ENCODE measurements at places on chromosomes 11 and 22.

DNA sequence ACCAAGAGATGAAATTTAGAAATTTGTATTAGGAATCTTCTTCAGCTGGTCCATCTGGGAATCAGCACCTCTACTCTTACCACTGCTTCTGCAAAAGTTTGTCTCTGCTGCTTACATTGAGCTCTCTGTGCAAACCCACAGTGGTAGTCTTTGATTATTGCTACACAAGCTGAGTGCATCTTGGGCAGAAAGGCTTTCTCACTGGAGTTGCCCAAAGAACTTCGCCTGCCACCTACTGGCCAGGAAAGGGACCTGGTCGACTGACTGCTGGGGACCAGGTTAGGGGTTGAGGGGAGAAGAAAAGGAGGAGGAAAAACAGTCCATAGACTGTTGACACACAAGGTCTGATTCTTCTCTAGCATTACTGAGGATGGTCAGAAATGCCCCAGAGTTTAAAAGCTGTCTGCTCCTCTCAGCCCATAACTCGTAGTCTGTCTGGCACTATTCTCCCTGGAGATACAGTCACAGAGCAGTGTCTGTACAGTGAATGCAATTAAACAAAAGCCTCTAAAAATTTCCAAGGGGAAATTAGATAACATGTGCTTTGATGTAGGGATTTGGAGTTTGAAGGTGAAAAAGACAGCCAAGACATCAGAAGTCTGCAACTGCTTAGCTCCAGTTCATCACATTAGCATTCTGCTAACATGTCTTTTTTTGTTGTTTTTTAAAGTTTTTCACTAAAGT is 215.0 kb upstream of the CTSC start:
- no peak for DNase-seq

DNA sequence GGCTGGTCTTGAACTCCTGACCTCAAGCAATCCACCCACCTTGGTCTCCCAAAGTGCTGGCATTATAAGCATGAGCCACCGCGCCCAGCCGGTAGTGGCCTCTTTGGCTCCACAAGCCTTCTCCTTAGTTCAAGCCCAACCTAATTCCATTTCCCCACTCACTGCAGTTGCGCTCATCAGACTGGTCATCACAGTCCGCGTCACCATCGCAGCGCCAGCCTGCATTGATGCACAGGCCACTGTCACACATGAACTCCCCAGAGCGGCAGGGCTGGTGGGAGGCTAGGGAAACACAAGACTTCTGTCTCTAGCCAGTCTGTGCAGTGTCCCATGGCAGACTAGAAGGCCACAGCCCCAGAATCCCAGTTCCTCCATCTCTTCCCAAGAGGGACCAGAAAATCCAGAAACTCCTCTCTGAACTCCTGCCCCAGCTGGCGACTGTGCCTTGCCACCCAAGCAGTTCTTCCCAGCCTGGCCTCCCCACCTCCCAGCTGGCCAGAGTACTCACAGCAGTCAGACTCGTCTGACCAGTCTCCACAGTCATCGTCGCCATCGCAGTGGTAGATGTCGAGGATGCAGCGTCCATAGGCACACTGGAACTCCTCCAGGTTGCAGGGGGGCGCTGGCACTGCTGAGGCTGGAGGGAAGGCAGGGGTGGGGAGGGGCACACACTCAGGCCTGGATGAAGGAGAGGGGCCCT is 19.8 kb downstream of the LRP4 start:
- no peak for DNase-seq

DNA sequence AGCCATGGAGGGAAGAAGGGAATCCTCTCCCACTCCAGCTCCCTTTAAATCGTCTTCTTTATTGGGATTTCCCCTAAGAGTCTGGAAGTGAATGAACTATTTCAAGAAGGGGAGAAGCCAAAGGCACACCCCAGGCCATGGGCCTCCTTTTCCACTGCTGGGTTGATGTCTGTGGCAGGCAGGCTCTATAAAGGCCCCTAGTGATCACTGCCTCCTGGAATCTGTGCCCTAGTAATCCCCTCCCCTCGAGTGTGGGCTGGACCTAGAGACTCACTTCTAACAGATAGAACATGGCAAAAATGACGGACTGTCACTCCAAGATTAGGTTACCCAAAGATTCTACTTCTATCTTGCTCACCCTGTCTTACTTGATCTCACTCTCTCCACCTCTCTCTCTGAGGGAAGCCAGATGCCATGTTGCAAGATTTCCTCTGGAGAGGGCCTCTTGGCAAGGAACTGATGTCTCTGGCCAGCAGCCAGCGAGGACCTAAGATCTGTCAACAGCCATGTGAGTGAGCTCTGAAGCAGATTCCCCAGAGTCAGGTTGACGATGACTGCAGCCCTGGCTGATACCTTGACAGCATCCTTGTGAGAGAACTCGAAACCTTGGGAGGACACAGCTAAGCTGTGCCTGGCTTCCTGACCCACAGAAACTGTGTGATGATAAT is 444.8 kb downstream of the SOX6 start:
- no peak for DNase-seq

DNA sequence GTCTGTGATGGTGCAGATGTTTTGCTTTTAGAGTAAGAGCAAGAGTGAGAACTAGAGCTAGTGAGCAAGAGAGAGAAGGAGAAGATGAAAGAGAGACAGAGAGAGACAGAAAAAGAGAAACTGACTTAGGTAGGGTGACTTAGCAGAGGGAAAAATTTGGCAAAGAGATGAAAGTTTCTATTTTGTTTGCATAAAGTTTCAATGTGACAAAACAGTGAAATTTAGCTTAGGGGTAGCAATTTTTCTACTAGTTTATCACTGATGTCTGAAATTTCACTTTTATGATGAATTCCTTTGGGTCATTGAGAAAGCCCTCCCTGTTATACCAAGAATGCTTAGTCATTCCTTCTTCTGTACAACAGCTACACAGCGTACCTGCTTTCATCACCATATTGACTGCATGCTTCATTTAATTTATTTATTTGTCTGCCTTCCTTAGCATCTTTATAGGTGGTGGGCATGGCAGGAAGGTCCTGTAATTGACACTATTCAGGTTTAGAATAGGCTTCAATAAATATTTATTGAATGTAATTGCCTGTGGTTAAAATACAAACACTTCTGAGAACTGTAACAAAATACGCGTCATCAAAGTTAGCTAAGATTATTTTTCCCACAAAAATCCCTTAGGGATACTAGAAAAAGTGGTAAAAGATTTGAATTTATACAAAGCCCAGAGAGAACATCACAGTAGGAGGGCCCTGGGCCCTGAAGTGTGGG is 19.9 kb upstream of the CTSC start:
- no peak for DNase-seq

DNA sequence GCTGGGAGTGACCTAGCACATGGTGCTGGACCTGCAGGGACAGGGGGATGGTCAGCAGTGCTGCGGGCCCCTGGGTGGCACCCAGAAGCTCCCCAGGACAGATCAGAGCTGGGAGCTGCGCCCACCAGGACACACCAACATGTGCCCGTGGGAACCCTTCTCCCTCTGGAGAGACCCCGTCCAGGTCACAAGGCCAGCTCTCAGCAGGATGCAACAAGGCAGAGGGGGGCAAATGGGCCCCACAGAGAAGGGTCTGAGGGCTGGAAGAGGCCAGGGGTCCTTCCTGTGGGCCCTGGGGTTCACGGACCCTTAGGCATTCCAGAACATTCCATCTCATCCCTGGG is 6.2 kb downstream of the DUSP8 start:
- no peak for DNase-seq

- DNase-seq, result no peak
Measured at GRCh38 chr11:124987096-124987495, 33.1 kb downstream of the CCDC15 start.

- no peak for DNase-seq
Measured at GRCh38 chr11:59216641-59217564, 4.2 kb upstream of the MPEG1 start.

DNA sequence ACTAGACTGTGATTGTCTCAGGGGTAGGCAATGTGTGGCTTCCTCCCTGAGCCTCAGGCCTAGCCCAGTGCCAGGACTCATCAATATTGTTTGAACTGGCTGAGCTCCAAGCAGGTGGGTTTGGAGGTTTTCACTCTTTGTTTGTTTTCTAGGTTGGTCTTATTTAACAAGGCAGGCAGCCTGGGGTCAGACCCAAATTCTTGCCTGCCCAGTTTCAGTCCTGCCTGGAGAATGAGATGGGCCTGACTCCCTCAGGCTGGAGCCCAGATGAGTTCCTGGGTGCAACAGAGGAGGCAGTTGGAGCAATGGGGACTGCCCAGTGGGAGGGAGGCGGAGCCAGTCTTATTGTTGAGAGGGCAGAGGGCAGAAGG is 28.3 kb upstream of the TP53I11 start:
- peak; percentile 46 for DNase-seq

GRCh38 chr11:2139123-2139521 is at the start of gene IGF2:
Gene IGF2, minus strand, starts transcription at chr11:2139389. Its CDS starts 3,866 bp downstream, at chr11:2135523.
- DNase-seq, result no peak

DNA sequence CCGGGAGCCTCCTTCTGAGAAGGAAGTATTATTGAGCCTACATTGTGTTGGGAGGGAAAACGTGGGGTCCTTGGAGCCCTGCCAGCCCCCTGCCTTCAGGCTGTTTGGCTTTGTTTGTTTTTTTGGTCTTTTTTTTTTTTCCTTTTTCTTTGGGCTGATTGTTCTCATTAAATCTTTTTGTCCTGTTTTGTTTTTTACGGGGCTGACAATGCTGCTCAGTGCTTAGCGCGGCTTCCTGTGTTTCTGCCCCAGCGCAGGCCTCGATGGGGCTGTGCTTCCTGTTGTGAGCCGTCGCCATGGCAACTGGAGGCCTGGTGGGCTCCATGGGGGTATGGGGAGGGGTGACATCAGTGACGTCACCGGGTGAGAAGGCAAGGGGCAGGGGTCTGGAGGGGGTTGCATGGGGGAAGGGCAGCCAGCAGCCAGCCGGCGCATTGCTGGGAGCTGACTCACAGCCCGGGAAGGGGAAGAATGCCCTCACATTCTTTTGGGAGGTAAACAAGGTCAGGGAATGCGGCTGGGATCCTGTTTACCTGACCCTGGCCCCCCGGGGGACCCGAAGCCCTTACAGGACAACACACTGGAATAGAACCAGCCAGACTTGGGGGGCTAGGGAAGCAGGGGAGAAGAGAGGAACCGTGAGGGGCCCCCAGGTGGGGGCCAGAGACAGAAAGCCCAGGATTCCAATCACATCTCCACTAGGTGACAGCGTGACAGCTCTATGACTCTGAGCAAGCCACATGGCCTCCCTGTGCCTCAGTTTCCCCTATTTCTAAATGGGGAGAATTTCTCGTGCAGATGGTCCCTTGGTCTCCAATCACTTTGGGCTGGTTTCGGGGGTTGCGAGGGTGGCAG is 22.2 kb upstream of the CBX7 start:
- DNase-seq, result no peak

DNA sequence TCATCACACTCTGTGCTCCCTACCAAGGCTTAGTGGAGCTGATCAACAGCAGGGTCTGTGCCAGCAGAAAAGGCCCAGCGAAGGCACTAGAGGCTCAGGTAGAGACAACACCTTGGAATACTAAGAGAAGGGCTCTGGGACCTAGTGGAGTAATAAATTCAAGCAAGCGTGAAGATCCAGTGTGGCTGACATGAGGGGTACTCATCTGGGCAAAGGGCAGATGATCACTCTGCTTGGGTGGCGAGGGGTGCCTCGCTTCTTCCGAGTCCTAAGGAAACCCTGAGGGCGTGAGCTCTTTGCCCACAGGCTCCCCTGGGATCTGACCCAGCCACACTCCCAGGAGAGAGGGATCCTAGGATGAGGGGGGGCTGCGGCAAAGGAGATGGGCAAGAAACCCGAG is 3.5 kb upstream of the TPBGL start:
- DNase-seq, result no peak

GRCh38 chr11:96162816-96163499 is 180.0 kb downstream of the MAML2 start:
- no peak for DNase-seq

DNA sequence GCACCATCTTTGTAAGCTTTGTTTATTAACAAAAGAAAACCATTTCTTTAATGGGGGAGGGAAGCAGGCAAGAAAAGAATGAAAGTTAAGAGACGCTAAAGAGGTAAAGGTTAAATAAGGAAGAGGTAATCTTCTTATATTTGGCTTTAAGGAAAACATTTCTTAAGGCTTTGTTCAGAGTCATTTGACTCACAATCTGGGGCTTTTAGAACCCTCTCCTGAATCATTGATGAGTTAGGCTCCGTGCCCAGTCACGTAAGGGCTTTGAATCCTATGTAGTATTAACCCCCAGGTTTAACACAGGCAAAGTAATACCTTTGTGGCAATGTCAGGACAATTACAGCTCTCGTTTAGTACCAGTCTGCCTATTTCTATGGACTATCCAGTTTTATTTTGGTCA is 26.1 kb downstream of the MADD start:
- DNase-seq, result peak; percentile 56

DNA sequence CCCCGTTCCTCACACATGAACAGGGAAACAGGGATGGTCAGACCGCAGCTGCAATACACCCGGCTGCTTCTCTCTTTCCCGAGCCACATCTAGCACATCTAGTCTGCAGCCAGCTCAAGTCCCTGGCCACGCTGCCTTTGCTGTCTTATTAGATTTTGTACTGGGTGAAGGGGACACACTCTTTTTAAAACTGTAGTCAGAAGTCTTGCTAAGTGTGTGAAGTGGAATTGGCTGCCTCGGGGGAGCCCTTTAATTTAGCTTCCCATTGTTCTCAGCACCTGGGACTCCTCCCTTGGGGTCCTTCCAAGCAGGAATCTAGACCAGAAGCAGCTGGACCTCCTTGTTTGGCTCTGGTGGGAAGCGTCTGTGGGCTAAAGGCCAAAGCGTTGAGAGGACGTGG is 420.0 kb downstream of the CTTN start:
- DNase-seq, result no peak

DNA sequence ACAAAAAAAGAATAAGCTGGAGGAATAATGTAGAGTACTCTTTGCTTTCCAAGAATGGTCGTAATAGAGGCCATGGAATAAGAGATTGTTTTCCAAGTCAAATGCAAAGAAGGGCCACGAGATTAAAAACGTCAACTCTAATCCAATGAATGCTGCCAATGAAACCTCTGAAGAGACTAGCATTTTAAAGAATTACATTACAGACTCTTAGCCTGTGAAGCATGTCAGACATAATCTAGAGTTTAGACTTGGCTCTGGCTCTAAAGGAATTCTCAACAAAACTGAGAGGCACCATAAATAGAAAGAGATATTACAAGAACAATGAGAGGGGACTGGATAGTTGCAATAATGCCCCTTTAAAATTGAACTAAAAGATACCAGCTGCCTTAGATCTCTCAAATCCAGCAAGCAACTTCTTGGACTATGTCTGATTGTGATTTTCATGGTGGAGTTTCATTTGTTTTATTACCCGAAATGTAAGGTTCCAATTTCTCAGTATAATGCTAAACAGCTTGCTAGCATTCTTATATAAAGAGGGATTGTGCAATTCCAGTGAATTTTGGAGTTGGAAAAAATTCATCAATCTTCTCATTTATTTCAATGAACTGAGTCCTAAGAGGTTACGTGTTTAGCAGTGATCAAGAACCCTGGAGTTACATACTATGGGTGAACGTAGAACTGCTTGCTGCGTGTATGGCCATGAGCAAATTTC is 5.6 kb downstream of the ETS1 start:
- no peak for DNase-seq

DNA sequence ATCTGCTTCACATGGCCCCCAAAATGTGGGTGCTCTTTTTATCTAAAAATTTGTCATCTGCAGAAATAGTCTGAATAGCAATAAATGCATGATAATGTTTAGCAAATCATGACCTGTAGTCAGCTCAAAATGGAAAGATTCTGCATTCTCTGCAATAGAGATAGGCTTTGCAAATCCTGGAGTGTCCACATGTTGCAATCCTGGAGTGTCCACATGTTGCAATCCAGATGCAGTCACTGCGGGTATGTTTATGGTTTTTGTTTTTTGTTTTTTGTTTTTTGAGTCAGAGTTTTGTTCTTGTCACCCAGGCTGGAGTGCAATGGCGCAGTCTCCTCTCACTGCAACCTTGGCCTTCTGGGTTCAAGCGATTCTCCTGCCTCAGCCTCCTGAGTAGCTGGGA is 20.2 kb upstream of the LRRC32 start:
- DNase-seq, result no peak

GRCh38 chr22:37427711-37428635 is 694 bp upstream of the ELFN2 start:
- no peak for DNase-seq
